ENCODE measurements at places on chromosomes 2 and 18.

DNA sequence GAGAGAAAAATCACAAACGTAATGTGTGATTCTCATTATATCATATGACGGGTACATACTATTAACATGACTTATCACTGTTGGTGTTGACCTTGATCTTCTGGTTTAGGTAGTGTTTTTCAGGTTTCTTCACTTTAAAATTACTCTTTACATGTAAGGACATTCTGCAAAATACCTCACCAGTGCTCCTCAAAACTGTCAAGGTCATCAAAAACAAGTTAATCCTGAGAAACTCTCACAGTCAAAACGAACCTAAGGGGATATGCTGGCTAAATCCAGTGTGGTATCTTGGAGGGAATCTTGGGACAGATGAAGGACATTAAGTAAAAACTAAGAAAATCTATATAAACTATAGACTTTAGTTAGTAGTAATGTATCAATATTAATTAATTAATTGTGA lies 499.8 kb downstream of the IRS1 start:
- DNase-seq = no peak

DNA sequence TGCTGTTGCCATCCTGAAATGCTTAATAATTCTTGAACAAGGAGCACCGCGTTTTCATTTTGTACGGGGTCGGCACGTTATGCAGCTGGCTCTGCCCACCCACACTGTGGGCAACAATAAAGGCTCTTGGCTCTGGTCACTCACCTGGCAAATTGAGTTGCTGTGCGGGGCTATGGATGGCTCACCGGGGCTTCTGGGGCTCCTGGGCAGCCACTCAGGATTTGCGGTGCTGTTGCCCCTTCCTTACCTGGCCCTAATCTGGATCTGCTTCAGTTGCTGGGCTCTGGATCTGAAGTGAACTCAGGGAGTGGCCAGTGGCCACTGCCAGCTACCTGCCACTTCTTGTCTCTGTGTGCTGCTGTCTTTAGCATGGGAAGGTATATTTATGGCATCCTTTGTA lies 22.7 kb downstream of the RHOB start:
- DNase-seq = no peak

DNA sequence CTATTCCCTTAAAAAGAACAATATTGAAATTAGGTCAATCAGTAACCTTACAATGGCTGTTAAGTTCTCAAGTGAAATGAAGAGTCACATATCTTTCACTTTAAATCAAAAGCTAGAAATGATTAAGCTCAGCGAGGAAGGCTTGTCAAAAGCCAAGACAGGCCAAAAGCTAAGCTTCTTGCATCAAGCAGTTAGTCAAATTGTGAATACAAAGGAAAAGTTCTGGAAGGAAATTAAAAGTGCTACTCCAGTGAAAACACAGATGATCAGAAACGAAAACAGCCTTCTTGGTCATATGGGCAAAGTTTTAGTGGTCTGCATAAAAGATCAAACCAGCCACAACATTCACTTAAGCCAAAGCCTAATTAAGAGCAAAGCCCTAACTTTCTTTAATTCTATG lies 402.6 kb upstream of the ZEB2 start:
- no peak for DNase-seq

GRCh38 chr18:78998371-78999071 lies 18.9 kb downstream of the SALL3 start:
- no peak for DNase-seq

DNA sequence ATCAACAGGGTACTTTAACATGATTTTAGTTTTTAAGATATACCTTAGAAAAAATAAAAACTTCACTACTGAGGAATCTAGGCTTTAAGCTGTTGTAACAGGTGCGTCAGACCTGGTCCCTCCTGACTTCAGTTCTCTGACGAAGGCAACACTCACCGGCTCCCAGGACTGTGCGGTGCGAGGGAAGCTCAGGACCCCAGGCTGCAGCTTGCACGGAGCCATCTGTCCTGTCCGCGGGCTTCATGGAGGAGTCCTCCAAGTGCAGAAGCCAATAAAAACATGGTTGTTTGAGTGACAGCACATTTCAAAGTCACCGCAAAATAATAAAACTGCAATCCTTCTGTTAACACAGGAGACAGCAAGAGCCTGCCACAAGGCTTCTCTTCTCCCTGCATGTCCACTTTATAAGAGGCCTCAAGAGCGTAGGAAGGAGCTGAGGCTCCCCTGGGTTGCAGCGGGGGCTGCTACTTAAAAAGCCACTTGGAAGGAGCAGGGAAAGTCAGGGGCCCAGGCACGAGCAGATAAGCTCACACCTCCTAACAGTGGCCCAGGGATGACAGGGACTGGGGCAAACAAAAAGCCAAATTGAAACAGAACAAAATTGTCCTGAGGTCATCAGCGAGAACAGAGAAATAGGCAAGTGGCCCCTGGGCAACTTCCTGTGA lies 4.6 kb downstream of the HJURP start:
- no peak for DNase-seq

DNA sequence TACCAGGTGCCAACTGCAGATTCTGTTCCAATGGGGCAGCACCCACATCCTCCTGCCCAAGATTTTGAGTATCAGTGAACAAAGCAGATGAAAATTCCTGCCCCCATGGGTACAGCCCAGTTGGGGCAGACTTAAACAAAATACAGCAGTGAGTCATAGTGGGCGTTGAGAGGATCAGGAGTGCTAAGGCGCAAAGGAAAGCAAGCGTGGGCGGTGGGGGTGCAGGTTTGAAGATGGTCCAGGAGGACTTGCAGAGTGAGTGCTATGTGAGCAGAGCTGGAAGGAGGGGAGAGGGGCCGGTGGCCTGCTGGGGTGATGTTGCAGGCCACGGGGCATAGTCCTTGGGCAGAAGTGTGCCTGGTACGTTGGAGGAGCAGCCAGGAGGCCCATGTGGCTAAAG lies 24.7 kb downstream of the STEAP3 start:
- no peak for DNase-seq

DNA sequence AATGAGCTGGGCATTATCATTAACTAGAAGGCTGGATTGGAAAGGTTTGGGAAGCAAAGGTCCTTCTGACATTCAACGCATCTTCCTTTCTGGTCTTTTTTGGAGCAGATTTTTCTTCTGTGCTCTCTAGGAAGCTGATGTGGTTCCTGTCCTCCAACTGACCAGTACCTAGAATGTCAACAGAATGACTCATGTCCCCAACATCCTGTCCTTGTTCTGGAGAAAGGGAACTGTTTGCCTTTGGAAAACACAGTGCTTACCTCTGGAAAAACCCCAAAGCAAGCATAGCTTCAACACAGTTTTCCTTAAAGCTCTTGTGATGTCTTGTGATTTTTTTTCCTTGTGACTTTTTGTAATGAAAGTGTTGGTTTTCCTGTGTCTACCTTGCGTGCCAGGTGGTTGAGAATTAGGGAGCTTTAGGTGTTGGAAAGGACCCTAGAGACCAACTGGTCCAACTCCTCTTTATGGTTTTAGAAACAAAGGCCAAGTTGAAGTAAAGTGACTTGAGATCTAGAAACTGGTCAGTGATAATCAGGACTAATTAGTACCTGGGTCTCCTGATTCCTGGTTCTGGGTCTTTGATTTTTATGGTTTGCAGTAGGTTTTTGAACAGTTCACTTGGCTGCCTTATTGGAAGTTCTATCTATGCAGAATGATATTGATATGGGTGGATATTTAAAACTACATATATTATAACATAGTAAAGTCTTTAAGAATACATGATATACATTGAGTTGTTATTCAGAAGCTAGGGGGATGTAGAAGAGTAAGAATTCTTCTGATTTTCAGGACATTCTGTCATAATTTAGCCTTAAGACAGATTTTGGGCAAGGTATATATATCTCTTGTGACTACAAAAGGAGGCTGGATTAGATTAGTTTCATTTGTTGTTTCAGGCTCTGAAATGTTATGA lies 70.5 kb downstream of the FMNL2 start:
- no peak for DNase-seq
